ENCODE measurements at places on chromosomes 16 and 17. TPM values are rescaled to one million over a fixed set of nuclear protein-coding genes. Genes with fewer than 3 reads are reported as not detected.

KRT27 gene
- not detected for total RNA-seq

NOXO1 gene
- total RNA-seq, result 1.5 TPM

PTX4 gene
- total RNA-seq, result not detected

PPM1E gene
- 1.6 TPM for total RNA-seq

CCL1 gene
- not detected for total RNA-seq

PROCA1 gene
- 15.2 TPM for total RNA-seq

GRCh38 chr16:66128371-66128770 lies 238.1 kb upstream of the CDH5 start:
- no peaks in the 10 kb centered on the region for H3K36me3 ChIP-seq
- no peak for DNase-seq
- peaks cover 55% of the 10 kb centered on the region for H3K27me3 ChIP-seq
- H3K4me3 ChIP-seq, result no peak overlapping the region

- no peaks in the 10 kb centered on the region for H3K4me1 ChIP-seq
- H3K27me3 ChIP-seq, result peaks cover 12% of the 10 kb centered on the region
- no peak for DNase-seq
- no peak overlapping the region for H3K27ac ChIP-seq
Measured at GRCh38 chr16:50833929-50834328, 92.0 kb downstream of the CYLD start.

DNA sequence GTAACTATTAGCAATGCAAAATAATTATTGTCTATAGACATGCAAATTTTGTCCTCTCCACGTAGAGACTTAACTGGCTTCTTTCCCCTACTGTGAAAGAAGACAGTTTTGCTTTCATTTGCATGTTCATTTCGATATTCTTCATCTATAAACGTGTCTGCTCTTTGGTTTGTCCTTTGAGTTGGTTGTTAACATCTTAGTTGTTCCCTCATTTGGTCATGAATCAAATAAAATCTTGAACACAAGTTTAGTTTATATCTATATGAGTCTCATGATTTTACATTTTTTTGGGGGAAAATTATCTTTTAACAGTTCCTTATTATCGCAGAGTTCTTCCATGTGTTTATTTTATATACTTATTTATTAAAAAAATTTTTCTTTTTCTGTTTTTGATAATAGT lies 214.4 kb downstream of the UTP18 start:
- H3K27me3 ChIP-seq, result peaks cover 22% of the 10 kb centered on the region
- peaks cover 3% of the 10 kb centered on the region for H3K4me1 ChIP-seq
- no peak overlapping the region for H3K4me3 ChIP-seq
- no peak overlapping the region for H3K27ac ChIP-seq
- no peaks in the 10 kb centered on the region for H3K36me3 ChIP-seq

GRCh38 chr16:82425661-82426060 lies 201.1 kb upstream of the CDH13 start:
- no peaks in the 10 kb centered on the region for H3K36me3 ChIP-seq
- no peak overlapping the region for H3K4me3 ChIP-seq
- DNase-seq, result no peak
- H3K27ac ChIP-seq, result no peak overlapping the region
- no peaks in the 10 kb centered on the region for H3K4me1 ChIP-seq

DNA sequence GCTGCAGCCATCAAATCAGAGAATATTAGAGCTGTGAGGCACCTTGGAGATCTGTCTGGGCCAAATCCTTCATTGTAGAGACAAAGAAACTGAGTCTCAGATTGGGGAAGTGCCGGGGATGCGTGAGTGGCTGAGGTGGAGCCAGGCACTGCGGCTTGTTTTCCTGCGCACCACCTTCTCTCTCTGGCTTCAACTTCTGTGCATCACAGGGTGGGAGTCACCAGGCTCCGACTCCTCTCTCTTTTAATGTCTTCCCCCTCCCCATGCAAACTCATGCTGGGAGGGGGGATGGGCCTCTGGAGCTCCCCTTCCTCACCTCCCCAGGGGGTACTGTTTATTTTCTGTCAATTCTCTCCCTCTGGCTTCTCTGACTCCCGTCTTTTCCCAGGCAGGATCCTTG lies 8.7 kb upstream of the ETV4 start:
- no peak overlapping the region for H3K4me3 ChIP-seq
- H3K27ac ChIP-seq, result no peak overlapping the region
- H3K36me3 ChIP-seq, result no peaks in the 10 kb centered on the region
- H3K4me1 ChIP-seq, result peaks cover 42% of the 10 kb centered on the region

- H3K4me1 ChIP-seq, result peaks cover 16% of the 10 kb centered on the region
- H3K4me3 ChIP-seq, result no peak overlapping the region
- H3K27ac ChIP-seq, result no peak overlapping the region
- no peak for DNase-seq
- H3K27me3 ChIP-seq, result peaks cover 71% of the 10 kb centered on the region
Measured at GRCh38 chr16:55779402-55780094, 53.3 kb downstream of the CES1 start.

GRCh38 chr16:3158510-3159314 lies 23.9 kb downstream of the ZNF213 start:
- peak; percentile 58 for DNase-seq
- peak overlapping the region; percentile 75 for H3K4me3 ChIP-seq
- no peaks in the 10 kb centered on the region for H3K36me3 ChIP-seq
- peaks cover 5% of the 10 kb centered on the region for H3K4me1 ChIP-seq
- H3K27ac ChIP-seq, result peak overlapping the region; percentile 94
- peaks cover 50% of the 10 kb centered on the region for H3K27me3 ChIP-seq

- no peak for DNase-seq
- peaks cover 4% of the 10 kb centered on the region for H3K4me1 ChIP-seq
- no peak overlapping the region for H3K27ac ChIP-seq
- H3K4me3 ChIP-seq, result no peak overlapping the region
Measured at GRCh38 chr16:51391798-51392511, 240.9 kb upstream of the SALL1 start.

DNA sequence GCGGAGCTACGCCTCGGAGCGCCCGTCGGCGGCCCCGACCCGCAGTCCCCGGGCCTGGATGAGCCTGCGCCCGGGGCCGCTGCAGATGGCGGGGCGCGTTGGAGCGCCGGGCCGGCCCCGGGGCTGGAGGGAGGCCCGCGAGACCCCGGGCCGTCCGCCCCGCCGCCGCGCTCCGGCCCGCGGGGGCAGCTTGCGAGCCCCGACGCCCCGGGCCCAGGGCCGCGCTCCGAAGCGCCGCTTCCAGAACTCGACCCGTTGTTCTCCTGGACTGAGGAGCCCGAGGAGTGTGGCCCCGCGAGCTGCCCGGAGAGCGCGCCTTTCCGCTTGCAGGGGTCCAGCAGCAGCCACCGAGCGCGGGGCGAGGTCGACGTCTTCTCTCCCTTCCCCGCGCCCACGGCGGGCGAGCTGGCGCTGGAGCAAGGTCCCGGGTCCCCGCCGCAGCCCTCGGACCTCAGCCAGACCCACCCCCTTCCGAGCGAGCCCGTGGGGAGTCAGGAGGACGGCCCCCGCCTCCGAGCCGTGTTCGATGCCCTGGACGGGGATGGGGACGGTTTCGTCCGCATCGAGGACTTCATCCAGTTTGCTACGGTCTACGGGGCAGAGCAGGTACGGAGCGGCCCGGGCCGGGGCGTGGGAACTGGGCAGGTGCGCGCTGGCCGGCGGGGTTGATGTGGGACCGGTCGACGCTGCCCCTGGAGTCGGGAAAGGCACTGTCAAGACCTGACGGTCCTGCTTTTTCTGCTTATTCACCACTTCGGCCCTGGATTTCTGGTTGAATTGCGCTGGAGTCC lies 861 bp downstream of the RAB11FIP3 start:
- DNase-seq, result peak; percentile 41
- peaks cover 8% of the 10 kb centered on the region for H3K36me3 ChIP-seq
- peak overlapping the region; percentile 44 for H3K27ac ChIP-seq
- H3K4me1 ChIP-seq, result peaks cover 23% of the 10 kb centered on the region
- H3K4me3 ChIP-seq, result peak overlapping the region; percentile 87
- peaks cover 15% of the 10 kb centered on the region for H3K27me3 ChIP-seq

GRCh38 chr17:79595471-79595870 lies 15.4 kb downstream of the RBFOX3 start:
- H3K27ac ChIP-seq, result no peak overlapping the region
- no peaks in the 10 kb centered on the region for H3K36me3 ChIP-seq
- H3K4me3 ChIP-seq, result no peak overlapping the region
- H3K27me3 ChIP-seq, result peaks cover 68% of the 10 kb centered on the region

GRCh38 chr16:50675686-50676610 lies 5.2 kb downstream of the SNX20 start:
- no peak overlapping the region for H3K4me3 ChIP-seq
- no peak for DNase-seq
- peaks cover 7% of the 10 kb centered on the region for H3K27me3 ChIP-seq

DNA sequence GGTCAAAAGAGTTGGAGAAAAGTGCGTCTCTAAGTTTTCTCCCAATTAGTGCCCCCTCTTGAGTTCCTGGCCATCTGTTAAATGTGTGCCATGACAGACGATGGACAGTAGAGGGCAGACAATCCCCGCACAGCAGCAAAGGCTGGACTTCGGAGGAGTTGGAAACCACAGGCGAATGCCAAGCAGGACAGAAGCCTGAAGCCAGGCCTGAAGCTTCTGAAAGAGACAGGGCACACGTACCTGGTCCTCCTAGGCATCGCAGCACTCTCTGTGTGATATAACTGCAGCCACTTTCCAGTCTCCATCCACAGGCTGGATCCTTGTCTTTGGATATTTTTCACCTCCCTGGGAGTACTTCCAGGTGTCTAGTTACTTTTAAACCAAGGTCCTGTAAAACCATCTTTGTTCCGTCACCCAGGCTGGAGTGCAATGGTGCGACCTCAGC lies 14.5 kb downstream of the C17orf100 start:
- peak; percentile 66 for DNase-seq
- peaks cover 18% of the 10 kb centered on the region for H3K27me3 ChIP-seq
- peaks cover 3% of the 10 kb centered on the region for H3K36me3 ChIP-seq
- H3K4me1 ChIP-seq, result no peaks in the 10 kb centered on the region

- H3K36me3 ChIP-seq, result no peaks in the 10 kb centered on the region
- no peak overlapping the region for H3K27ac ChIP-seq
- H3K4me1 ChIP-seq, result no peaks in the 10 kb centered on the region
- no peak for DNase-seq
- no peak overlapping the region for H3K4me3 ChIP-seq
- H3K27me3 ChIP-seq, result no peaks in the 10 kb centered on the region
Measured at GRCh38 chr17:15134363-15134762, 130.8 kb downstream of the PMP22 start.

DNA sequence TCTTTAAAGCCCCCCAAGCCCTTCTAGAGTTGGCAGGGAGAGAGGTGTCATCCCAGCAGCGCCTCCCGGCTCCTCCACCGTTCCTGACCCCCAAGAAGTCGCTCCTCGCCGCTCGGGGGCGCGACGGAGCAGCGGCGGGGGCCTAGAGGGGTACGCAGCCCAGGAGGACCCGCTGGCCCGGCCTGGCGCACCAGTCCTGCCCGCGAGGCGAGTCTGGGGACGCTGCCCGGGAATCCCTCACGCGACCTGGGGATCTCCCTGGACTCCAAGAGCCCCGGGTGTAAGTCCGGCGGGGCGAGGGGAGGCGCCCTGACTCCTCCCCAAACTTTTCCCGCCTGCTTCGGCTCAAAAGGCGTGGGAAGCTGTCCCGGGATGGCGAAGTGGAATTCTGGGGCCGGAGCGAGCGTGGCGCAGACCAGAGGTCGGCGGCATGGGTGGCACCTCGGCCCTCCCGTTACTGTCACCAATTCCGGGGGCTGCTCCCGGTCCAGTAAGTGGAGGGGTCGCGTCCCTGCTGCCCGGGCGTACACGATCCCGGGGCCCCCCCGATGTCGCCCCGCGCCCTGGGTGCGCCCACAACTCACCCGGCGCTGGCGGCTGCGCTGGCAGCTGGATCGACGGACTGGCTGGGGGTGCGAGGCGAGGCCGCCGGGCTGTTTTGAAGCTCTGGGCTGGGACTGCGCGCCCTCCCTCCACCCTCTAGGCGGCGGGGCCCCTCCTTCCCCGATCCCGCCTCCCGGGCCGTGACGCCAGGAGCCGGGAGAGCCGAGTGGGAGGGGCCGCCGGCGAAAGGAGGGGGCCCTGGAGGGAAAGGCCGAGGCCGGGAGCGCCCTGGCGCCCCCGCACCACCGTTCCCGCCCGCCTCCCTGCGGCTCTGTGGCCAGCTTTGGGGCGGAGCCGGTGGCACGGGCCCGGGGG lies at the start of gene EMP2:
Gene EMP2 (minus strand): TSS at position 634 of the 918 bp plus-strand sequence. CDS start 32,981 bp downstream, outside the sequence.
- peak within 1 kb of the TSS; percentile 53 for H3K27ac ChIP-seq
- H3K4me1 ChIP-seq, result peaks cover 18% of the 10 kb centered on the region
- H3K4me3 ChIP-seq, result peak within 1 kb of the TSS; percentile 80
- peaks cover 36% of the 10 kb centered on the region for H3K27me3 ChIP-seq

- H3K27me3 ChIP-seq, result no peaks in the 10 kb centered on the region
- DNase-seq, result no peak
- no peak overlapping the region for H3K27ac ChIP-seq
- peaks cover 2% of the 10 kb centered on the region for H3K4me1 ChIP-seq
- no peak overlapping the region for H3K4me3 ChIP-seq
Measured at GRCh38 chr17:80873307-80873951, 118.2 kb upstream of the CHMP6 start.

- H3K27me3 ChIP-seq, result peaks cover 16% of the 10 kb centered on the region
- no peaks in the 10 kb centered on the region for H3K36me3 ChIP-seq
- H3K27ac ChIP-seq, result no peak overlapping the region
- DNase-seq, result no peak
Measured at GRCh38 chr16:84005391-84005790, 37.2 kb downstream of the SLC38A8 start.

DNA sequence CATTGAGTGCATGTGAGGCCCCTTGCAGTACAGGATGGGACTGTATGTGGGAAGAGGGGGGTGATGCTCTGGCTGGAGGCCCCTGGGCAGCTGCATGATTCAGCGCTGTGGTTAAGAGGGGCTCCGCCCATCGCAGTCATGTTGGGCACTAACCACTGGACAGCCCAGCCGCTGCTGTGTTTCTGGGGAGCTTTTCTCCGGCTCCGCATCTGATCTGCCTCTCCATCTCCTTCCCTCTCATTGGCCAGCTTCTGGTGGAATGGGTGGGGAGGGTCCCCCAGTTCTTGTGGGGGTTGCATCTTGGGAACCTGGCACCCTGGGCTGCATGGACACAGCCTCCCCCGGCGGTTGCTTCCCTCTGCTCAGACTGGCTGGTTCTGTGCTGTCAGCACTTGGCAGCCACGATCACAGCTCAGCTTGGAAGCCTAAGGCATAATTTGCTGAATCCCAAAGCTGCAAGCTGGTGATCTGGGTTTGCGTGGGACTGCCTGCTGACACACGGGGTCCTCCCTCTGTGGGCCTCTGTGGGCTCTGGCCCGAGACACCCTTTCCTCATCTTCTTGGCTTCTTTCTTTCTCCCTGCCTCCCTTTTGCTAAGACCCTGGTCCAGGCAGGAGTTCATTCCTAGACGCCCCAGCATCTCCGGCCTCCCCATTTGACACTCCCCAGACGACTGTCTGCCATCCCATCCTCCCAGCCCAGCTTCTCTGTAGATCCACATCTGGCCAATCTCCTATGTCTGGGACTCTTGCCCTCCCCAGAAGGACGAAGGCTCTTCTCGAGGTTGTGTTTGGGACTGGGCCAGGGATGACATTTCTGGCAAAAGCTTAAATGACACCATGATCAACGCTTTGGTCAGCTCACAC lies 168.3 kb downstream of the SEC14L1 start:
- H3K4me3 ChIP-seq, result no peak overlapping the region
- peaks cover 6% of the 10 kb centered on the region for H3K36me3 ChIP-seq
- no peak for DNase-seq

- H3K27me3 ChIP-seq, result no peaks in the 10 kb centered on the region
- H3K27ac ChIP-seq, result peak overlapping the region; percentile 10
- peaks cover 2% of the 10 kb centered on the region for H3K36me3 ChIP-seq
- DNase-seq, result no peak
- H3K4me3 ChIP-seq, result no peak overlapping the region
Measured at GRCh38 chr16:81451753-81452680, 7.4 kb downstream of the CMIP start.

Measured in progenitor cell of endocrine pancreas (in vitro differentiated cells).